ENCODE measurements at places on chromosomes 3 and 15.

DNA sequence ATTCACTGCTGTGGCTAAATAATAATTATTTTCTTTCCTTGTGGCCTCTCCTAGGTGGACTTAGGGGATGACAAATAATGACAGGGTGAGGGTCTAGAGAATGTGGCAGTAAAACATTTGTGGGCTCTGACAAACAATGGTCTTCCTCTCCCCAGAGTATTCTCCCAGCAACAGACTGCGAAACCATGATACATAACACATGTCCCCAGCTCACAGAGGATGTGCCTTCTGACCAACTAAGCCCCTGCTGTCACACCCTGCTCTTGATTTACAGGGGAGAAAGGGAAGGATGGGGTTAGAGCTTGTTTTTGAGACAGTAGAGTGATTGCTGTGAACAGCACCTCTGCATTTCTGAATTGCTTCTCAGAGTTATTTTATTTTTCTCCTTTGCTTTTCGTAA, 116.6 kb upstream of the CTDSPL start:
- DNase-seq, result no peak

- no peak for DNase-seq
These were observed 11.2 kb downstream of the EBLN2 start for GRCh38 chr3:73072634-73073033.

DNA sequence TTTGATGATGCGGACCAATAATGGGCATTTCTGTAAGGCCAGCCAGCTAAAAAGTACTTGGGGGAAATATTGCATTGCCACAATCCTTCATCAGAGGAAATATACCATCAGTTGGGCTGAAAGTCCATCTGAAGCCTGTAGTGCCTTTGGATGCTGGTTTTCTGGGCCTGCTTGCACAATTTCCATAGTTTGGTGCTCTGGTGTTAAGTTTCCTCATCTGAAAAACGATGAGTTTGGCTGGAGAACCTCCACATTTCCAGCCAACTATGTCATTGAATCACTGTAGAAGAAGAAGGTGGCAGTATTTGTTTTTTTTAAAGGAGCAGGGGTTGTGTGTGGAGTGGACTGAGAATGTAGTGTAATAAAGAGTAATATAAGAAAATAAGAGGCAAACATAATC, 10.1 kb downstream of the CCNB2 start:
- DNase-seq, result no peak

DNA sequence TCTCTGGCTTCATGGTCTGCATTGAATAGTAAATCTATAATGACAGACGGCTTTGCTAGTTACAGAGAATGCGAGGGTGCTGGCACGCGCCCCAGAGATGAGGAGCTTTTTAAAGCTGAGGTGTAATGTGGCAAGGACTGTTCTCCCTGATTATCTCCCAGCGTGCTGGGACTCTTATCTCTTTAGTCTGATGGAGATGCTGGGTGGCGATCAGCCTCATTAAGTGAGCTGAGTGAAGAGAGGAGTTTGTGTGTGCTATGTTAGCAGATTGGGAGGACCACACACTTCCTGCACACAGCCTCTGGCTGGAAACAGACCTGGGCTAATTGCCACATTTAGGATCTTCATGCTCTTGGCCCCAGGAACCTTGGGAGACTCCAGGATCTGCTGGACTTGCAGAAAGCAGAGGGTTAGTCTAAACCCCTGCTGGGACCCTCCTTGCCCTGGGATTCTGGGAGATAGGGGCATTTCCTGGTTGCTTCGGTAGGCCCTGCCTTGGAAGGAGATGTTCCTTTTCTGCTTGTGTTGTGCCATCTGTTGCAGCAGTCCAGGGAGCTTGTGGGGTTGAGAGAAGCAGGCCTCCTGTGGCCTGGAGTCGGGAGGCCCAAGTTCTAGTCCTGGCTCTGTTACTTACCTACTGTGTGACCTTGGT, 15.0 kb downstream of the PDIA5 start:
- no peak for DNase-seq

- no peak for DNase-seq
These were observed 254.2 kb upstream of the NR2F2 start for GRCh38 chr15:96076350-96076749.

GRCh38 chr3:10508619-10509260, 3.4 kb upstream of the ATP2B2 start:
- no peak for DNase-seq

- DNase-seq, result no peak
These were observed 104.9 kb upstream of the ZBED2 start for GRCh38 chr3:111700054-111700453.

- no peak for DNase-seq
These were observed 97.2 kb upstream of the TMCO5A start for GRCh38 chr15:37837276-37837675.

- DNase-seq, result no peak
These were observed 33.6 kb downstream of the VPS13C start for GRCh38 chr15:62026487-62027262.

DNA sequence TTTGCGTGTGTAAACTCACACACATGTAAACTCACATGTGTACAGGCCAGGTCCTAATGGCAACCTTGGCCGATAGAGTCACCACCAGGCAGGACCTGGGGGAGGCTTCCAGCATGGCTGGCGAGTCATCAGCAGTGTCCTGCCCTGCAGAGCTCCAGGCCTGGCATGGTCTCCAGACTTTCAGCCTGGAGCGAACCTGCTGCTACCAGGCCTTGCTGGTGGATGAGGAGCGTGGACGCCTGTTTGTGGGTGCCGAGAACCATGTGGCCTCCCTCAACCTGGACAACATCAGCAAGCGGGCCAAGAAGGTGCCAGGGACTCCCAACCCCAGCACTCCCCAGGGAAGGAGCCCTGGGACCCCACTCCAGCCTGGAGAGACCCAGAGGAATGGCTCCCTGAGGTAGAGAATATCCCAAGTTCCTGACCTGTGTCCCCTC, 1.0 kb downstream of the SEMA3B start:
- no peak for DNase-seq

GRCh38 chr3:125624341-125624740, 29.0 kb upstream of the OSBPL11 start:
- no peak for DNase-seq

DNA sequence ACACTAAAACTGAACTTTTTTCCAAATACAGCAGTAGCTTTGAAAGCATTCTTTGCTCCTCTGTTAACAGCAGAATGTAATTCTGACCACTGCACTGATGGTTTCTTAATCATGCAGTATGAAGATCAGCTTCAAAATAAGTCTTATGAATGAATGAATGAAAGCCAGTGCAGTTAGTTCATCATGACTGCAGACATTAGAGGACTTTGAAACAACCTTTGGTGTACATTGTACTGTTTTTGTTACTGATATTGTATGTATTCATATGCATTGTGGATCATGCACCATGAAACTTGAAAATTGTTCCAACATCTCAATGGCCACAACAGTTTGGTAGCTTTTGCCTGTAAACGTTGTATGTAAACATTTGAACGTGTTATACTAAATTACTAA, 1.3 kb upstream of the TNIK start:
- no peak for DNase-seq

DNA sequence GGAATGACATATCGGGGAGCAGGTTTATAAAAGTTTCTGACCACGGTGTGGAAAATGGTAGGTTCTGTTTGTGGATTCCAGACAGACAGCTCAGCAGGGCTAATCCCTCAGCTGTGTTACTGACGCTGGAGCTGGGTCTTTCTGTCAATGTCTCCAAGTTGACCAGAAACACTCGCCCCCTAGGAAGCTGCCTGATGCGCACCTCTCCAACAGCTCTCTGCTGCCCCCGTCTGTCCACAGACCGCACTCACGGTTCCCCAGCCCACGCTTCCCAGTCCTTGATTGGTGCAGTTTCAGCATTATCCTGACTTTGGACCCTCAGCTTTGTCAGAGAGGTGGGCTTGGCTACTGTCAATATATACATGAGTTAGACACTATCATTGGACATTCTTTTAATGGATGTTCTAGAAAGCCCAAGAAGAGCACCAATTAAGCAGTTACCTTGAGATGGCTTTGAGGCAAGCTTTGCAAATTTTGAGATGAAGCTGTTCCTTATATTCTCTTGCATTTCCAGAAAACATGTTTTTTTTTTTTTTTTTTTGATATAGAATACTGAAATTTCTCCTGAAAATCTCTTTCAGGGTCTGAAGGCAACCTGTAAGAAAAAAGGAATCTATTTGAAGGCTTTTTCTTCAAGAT, 98.9 kb upstream of the TBC1D5 start:
- peak; percentile 27 for DNase-seq

- no peak for DNase-seq
These were observed 266.2 kb downstream of the NLGN1 start for GRCh38 chr3:173663696-173664111.

DNA sequence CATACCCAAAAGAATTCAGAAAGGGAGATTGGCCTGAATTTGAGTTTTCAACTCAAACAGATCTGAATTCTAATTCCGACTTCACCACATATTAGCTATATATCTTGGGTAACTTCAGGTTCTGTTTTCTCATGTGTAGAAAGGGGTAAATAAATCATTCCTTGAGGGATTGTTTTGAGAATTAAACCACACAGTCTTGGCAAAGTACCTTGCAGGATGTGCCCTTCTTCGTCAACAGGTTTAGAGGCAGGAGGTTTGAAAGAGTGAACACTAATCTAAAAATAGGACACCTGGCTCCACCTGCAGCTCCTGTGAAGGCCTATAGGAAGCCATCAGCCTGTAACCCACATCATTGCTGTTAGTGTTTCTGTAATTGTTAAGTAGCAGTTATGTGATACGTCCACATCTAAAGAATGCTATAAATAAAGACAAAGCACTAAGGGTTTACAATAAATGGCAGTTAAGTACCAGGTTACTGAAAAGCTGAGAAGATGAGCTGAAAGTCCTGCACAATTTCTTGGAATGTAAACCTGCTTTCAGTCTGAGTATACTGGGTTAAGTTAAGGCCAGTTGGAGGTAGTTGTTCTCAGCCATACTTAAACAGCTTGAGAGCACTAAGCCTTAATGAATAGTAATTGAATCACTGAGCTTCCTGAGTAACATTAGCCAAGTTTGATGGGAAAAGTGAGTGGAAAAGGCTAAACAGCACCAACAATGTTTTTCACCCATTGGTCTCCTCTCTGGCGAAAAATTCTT, 6.0 kb downstream of the CCDC80 start:
- no peak for DNase-seq

- no peak for DNase-seq
These were observed 26.2 kb downstream of the EEFSEC start for GRCh38 chr3:128179484-128179819.

- DNase-seq, result no peak
These were observed 11.7 kb downstream of the SH2D7 start for GRCh38 chr15:78104119-78104479.

GRCh38 chr3:48215466-48215865, 7.8 kb upstream of the CAMP start:
- no peak for DNase-seq

GRCh38 chr15:25797936-25798901, 64.9 kb downstream of the ATP10A start:
- DNase-seq, result no peak

GRCh38 chr3:65557899-65558564, 480.7 kb downstream of the MAGI1 start:
- no peak for DNase-seq

DNA sequence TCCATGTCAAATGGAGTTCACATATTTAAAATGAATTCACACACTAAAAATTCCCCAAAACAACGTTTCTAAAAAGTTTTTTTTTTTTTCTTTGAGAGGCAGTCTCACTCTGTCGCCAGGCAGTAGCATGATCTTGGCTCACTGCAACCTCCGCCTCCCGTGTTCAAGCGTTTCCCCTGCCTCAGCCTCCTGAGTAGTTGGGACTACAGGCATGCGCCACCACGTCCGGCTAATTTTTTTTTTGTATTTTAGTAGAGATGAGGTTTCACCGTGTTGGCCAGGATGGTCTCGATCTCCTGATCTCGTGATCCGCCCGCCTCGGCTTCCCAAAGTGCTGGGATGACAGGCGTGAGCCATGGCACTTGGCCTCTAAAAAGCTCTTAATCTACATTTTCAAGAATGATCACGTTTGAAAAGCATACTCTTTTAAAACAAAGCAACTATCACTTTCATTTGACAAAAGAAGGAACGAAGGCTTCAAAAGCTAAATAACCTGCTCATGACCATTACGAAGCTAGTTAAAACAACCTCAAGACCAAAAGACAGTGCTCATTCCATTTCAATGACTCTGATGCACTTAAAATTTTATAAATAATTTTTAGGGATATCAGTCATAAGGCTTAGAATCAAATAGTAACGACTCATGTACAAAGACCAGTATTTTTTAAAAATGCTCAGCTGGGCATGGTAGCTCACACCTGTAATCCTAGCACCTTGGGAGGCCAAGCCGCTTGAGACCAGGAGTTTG, 5.5 kb downstream of the UBE3A start:
- DNase-seq, result no peak

Measured in frontal cortex (tissue), 4 donors.